ENCODE measurements at places on chromosomes 2 and 18.

DNA sequence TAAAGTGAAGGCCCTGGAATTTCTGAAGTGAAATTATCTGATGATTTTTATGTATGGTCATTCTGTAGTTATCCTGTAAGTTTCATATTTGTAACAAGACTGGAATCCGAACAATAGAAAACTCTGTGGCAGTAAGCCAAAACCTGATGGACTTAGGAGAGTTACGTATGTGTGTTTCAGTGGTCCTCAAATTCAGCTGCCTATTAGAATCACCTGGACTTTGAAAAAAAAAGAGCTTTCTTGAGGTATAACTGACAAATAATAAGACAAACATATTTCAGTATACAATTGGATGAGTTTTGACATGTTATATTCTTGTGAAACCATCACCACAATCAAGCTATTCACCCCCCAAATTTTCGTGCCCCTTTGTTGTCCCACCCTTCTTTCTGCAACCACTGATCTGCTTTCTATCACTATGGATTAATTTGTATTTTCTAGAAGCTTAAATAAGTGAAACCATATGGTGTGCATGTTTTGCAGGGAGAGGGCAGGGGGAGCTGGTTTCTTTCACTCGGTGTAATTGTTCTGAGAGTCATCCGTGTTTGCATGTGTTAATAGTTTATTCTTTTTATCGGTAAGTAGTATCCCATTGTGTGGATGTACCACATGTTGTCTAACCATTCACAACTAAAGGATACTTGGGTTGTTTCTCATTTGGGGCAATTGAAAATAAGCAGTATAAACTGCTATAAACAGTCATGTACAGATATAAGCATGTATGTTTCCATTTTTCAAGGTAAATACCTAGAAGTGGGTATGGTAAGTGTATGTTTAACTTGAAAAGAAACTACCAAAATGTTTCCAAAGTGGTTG, 50.2 kb upstream of the EML4 start:
- no peak for DNase-seq

DNA sequence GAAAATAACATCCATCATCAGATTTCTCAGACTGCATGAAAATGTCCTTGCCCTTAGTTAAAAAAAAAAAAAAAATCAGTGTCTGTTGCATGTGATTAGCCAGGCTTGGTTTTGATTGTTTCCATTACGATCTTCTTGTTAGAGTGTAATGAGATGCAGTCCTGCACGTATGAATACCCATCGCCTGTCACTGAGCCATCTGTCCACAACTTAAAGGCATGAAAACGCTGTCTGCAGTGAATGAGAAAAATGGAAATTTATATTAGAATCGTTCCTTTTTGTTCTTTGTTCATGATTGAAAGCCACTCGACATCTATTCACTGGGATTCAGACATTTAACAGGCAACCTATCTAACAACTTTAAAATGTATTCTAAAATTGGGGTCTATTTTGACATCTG, 521.7 kb upstream of the SPHKAP start:
- peak; percentile 12 for DNase-seq

DNA sequence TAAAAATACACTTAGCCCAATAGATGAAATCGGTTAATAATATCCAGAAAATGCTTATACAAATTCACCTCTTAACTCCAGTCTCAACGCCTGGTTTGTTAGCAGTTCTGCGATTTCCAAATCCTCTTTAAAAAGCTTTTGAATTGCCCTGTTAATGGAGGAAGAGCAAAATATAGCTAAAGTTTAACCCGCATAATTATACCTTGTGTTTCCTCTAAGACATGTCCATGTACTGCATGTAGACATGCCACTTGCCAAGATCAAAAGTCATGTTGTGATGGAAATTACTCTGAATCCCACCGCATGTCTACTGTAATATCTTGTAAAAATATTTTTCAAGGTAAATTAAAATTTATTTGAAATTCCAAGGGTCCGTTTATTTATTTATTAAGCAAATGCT, 291.2 kb upstream of the LRP1B start:
- no peak for DNase-seq

DNA sequence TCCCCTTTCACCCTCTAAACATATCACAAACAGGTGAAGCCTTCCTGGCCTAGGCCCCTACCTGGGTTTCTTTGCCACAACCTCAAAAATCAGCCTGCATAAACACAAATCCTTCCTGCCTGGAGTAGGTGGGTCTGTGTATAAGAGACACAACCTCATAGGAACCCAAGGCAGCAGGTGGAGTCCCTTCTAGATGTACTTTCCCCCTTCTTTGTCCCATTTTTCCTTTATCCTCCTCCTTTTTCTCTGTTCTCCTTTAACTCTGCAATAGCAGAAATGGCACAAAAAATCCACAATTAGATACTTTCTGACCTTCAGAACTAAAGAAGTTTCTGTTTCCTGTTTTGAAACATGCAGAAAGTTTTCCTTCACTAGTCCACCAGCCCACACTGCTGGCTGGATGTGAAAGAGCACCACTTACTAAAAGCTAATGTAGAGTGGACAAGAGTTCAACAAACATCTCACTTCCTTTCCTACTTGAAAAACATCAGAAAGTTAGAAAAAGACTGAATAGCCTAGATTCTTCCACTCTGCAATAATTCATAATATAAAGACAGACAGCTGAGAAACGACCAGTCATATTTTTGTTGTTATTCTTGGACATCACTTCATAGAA, 11.2 kb downstream of the SLC40A1 start:
- no peak for DNase-seq

GRCh38 chr18:48801728-48802542, 148.8 kb downstream of the SMAD7 start:
- no peak for DNase-seq

DNA sequence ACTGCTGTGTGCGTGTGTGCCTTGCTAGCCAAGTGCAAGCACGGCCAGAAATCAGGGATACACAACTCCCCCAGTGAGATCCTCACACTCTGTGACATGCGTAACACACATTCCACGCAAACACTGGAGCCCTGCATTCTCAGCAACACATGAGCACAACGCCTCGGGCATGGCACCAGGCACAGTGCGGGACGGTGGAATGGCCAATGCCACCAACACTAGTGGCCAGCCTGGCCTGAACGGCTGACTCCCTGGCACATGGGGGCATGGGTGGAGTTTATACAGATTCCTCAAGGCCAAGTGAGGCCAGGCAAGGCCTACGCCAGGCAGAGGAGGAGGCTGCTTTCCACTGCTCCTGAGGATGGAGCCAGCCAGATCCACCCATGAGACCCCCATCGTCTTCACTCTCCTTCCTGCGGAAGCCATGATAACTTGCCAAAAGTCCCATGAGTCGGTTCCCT, 56.2 kb downstream of the ANKMY1 start:
- no peak for DNase-seq

DNA sequence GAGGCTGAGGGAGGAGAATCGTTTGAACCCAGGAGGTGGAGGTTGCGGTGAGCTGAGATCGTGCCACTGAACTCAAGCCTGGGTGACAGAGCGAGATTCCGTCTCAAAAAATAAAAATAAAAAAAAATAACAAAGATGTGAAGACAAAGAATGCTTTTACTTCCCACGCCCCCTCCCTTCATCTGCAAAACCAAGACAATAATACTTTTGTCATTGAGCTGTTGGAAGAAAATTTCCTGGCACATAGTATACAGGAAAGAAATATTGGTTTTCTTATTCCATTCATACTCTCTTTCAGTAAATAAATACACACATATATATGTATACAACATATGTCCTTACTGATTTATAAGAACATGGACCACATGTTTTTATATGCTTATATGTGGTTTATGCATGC, 12.2 kb downstream of the GREB1 start:
- no peak for DNase-seq

DNA sequence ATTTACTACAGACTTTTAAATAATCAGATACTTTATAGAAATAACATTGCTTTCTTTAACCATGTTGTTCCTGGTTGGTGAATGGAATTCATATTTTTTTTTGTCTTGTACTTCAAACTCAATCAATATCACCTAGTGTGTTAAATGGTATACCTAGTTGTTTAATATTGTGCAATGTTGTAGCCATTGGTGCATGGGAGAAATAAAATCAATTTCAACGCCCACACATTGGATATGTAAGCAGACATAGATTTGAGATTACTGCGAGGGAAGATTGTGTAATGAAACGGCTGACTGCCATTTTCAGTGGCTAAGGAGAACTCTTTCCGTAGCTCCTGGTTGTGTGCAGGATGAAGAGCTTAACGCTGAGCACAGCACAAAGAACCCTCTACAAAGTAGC, 626.1 kb downstream of the TMEM182 start:
- DNase-seq: no peak

GRCh38 chr18:11883153-11883552, 25.0 kb downstream of the MPPE1 start:
- no peak for DNase-seq

DNA sequence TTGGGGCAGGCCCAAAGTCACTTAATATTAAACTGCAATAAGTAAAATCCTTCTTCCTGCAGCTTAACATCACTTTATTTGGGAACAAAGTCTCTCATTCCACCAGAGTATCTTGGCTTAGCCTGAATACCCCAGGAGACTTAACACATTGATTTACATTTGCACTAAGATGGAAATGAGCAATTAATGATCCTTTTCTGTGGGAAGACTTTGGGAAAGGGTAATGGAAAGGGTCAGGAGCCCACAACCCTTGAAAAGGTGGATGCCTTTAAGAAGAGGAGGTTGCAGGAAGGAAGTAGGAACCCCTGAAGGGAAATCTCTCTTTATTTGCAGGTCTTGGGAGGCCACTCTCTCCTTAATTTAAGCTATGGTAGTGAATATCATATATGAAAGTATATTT, 28.0 kb upstream of the BARD1 start:
- DNase-seq: no peak

DNA sequence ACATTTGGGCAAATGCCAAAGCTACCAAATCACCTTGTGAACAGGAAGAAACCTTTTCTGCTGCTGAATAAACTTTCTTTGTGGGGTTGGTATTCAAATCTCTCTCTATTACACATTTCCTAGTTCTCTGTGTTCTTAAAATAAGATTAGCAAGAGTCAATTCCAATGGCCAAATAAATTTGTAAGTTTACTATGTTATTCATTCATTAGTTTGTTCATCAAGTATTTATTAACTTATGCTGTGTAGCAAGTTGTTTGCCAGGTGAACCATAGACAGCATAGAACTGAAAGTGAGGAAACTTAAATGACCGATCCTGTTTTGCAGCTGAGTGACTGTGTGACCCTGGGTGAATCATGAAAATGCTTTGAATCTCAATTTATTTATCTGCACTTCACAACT, 37.7 kb upstream of the FSHR start:
- no peak for DNase-seq

GRCh38 chr2:8306530-8307351, 375.1 kb upstream of the ID2 start:
- DNase-seq: no peak

- no peak for DNase-seq
Measured at GRCh38 chr2:207055257-207055656, 110.5 kb downstream of the KLF7 start.

DNA sequence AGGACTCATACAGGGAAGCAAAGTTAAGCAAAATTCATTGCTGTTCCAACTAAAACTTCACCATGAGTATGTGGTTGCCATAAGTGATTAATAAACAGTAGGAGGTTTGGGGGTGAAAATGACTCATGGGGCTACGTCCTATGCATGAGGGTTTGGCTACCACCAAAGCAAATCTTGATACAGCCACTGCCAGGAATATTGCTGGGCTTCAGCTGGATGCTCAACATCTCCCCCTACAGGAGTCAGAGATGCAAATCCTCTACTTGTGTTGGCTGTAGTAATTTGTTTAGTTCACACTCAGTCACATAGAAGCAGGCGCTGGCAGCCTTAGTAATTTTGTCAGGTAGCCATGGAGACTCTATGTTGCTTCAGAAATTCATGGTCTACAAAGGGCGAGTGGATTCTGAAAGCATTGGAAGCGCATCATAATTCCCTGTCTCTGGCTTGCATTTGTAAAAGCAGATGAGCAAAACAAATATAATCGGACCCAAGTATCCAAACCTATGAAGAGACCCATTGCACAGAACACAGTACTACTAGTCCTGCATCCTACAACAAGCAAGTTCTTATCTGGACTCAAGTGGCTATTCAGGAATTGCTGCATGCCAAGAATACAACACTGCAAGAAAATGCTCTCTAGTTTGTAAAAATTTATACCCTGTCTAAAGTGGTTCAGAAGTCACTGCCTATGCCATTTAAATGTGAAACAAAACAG, 76.0 kb downstream of the CD28 start:
- DNase-seq: peak; percentile 39

DNA sequence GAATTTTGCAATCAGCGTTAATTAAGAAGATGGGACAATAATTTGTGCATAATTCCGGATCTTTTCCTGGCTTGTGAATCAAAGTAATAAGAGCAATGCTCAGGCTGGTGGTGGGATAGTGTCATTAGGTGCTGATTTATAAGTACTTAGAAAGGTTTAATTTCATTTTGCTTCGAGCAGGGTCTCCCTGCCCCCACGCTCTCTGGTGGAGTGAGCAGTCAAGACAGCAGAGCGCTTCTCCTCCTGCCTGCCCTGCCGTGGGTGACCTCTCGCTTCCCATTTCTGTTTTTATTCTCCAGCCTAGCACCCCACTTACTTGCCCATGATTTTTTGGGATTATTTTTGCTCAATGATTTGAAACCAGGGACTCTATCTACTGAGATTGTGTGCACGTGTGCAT, 7.1 kb downstream of the ASB18 start:
- no peak for DNase-seq

DNA sequence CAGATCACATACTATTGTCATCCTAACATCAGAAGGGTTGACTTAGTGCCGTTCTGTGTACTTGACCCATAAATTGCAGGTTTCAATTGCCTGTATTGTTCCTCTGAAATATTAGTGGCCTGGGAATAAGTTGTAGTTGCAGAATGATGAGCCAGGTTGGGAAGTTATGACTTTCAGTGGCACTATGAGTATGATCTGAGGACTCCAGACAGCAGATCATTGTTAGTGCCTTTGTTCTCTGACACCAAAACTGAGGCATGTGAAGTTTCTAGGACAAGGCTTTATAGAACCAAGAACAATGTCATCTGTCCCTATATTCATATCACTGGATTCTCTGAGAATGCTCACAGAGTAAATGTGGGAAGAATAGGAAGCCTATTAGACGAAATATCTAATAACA, 403.7 kb downstream of the STK39 start:
- DNase-seq: no peak

- DNase-seq: no peak
Measured at GRCh38 chr2:180621941-180622918, 358.2 kb upstream of the UBE2E3 start.

- DNase-seq: no peak
Measured at GRCh38 chr2:85861180-85861579, 27.6 kb downstream of the ST3GAL5 start.
